ENCODE measurements at places on chromosomes 12 and 14.
A peak's percentile ranks its signal among the peaks of the same experiment; 100 is the strongest.

GRCh38 chr12:130331146-130331545, 6.5 kb upstream of the PIWIL1 start:
- no peak for DNase-seq

DNA sequence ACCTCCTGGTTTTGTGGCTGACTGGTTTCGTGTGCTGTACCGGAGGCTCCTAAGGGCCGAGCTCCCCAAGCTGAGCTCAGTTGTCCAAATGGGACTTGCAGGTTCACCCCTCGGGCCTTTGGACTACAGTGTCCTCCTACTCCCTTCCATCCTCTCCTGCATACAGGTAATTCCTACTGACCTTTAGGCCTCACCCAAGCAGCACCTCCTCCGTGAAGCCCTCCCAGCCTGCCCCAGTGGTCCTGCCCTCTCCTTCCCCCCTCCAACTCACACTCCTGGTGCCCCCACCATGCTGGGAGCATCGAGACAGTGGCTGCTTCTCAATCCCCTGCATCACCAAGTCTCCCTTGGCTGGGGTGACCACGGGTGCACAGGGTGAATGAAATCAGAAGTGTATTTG, 27.1 kb upstream of the YY1 start:
- no peak for DNase-seq

- DNase-seq, result no peak
These were observed 30.9 kb downstream of the SLC2A3 start for GRCh38 chr12:7905071-7905470.

- DNase-seq, result no peak
These were observed 233.8 kb downstream of the FBXL14 start for GRCh38 chr12:1360441-1361210.

DNA sequence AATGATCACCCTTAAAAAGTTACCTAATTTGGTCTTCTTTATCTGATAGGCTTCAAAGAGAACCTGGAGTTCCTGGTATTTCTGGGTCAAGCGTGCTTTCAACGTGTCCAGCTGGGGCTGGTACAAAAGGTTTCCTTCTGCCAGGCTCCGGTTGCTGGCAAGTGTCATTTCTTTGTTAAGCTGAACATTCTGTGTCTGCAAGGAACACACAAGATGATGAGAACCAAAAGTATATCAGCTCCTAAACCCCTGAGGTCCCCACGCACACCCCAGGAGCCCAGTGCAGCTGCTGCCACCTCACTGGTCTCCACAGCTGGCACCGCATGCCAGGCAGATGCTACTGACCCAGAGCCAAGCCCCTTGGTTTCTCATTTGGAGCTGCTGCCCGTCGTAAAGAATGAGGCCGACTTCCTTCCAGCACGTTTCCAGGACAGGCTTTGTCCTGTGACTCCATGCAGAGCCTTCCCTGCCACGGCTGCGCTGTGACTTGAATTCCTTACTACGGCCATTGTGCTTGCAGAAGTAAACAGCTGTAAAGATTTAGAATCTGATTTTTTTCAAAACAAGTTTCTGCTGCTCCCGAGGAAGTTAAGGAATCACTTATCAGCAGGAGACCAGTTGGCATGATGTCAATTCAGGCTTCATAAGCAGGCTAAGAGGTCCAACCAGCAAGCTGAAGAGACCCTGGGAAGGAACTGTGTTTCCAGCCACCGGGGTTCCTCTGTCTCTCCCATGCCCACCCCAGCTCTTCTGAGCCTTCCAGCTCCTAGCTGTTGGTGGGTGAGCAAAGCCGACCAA, 24.9 kb downstream of the VPS37B start:
- DNase-seq, result peak; percentile 36

DNA sequence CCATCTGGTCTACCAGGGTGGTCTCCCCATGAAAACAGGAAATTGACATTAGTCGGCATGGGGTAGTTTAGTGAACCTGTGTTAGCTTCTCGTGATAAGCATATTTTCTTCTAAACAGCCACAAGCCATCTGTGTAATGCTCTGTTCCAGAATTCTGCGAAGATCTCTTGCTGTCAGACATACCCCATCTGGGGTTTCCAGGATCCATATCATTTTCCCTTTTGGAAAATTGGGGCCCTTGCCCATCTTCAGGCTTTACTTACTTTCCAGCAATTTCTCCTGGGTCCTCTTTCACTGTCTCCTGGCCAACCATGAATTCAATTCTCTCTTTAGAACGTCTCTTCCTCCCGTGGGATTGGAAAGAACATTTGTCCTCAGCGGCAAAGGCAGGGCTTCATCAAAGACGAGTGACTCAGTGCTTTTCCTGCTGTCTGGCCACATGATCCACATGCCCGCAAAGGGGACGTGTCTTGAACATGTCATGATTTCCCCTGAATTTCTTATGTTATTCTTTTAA, 21.4 kb upstream of the NCOR2 start:
- DNase-seq, result peak; percentile 78

DNA sequence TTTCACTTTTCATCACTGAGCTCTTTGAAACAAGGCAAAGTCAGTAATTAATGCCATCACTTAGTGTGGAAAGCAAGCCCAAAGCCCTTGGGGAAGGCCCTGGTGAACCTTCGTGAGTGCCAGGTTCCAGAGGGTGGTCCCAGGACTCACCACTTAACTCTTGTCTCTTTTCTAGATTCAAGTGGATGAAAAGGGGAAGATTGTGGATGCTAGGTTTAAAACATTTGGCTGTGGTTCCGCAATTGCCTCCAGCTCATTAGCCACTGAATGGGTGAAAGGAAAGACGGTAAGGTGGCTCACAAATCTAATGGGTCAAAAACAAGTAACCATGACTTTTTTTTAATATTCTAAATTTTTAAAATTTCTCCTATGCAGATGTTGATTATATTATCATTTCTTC, 2.8 kb downstream of the ISCU start:
- DNase-seq, result peak; percentile 19

GRCh38 chr12:82694970-82695369, 8.3 kb downstream of the TMTC2 start:
- no peak for DNase-seq

DNA sequence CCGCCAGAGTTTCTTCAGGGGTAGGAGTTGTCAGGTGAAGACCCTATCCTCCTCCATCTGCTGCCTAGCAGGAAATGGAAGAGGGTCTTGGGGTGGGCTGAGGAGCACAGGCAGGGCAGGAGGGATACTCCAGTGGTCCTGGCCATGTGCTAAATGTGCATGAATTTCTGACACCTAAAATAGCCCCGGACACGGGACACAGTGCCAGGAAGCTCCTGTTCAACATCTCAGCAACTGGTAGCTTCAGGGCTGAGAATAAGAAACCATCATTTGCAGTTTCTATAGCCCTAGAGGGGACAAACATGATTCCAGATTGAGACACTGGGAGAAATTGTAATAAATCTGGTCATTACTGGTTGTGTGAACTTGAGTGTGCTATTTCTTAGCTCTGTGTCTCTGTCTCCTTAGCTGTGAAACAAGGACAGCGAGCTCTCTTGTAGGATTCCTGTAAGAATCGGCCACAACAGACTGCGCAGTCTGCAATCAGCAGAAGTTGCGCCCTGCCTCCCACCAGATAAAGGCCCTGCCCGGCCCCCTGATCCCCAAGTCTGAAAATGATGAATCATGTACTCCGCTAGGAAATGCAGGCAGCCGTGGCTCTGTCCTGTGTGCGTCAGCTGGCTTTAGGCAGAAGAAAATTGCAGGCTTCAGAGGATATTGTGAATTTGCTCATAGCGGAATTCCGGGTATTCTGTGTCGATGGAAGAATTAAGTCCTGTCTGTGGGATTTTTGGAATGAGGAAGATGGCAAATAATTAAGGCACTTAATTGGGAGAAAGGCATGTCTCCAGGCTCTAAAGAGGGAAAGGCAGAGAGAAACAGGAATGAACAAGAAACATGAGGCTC, 35.2 kb upstream of the MEG3 start:
- DNase-seq, result no peak

GRCh38 chr12:24966951-24967564, 18.2 kb upstream of the BCAT1 start:
- DNase-seq, result peak; percentile 57

- no peak for DNase-seq
These were observed 48.4 kb upstream of the PTPRO start for GRCh38 chr12:15273896-15274295.

- no peak for DNase-seq
These were observed 60.3 kb downstream of the PHLDA1 start for GRCh38 chr12:75971253-75971652.

DNA sequence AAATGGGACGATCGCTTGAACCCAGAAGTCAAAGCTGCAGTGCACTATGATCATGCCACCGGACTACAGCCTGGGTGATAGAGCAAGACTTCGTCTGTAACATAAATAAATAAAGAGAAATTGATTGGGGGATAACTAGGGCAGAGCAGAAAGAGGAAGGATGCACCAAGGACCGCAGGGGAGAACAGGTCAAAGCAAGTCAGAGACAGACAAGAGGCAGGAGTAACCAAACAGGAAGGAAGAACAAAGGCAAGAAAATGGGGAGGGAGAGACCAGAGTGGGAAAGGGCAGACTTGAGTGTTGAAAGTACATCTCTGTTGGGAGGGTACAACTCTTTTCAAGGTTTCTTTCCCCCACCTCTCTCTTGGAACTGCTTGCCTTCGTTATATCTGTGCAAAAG, 50.8 kb upstream of the ELK3 start:
- peak; percentile 3 for DNase-seq

DNA sequence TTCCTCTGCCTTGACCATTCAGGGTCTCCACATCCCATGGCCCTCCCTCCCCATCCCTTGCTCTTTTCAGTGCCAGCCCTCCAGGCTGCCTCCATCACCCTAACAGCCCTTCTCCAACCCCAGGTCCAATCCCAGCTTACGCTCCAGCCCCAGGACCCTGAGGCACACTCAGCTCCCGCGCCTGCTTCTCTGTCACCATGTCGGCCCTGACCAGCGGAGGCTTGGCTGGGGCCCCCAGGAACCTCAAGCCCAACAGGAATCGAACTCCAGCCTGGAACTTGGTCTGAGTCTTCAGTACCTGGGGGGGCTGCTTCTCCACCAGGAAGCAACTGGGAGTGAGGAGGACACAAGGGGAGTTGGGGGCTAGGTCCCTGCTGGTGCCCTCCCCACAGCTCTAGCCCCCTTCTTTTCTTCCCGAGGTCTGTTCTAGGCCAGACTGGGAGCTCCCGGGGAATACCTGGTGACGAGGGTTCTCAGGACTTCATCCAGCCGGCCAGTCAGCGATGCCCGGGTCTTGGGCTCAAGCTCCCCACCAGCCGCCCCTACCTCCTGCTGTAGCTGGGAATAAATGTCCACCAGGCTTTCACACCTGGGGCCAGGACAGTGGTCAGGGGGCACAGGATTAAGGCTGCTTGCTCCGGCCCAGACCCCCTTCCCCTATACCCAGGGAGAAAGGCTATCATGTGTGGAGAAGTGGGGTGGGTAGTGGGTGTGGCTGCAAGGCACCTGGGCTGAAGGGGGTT, 6.0 kb downstream of the STAT6 start:
- no peak for DNase-seq

GRCh38 chr12:29599381-29599780, 101.9 kb upstream of the OVCH1 start:
- no peak for DNase-seq

Measured in suppressor macrophage treated with lipopolysaccharide for 4 hours (primary cell).